Smooth muscle cell of the pulmonary artery (primary cell): ENCODE measurements at places on chromosomes 2 and 18. TPM values are rescaled to one million over a fixed set of nuclear protein-coding genes. Genes with fewer than 3 reads are reported as not detected.

SLC9A4 gene
- 0.03 TPM in 1 of 2 replicates, not detected in the other for total RNA-seq

SERPINB12 gene
- not detected in 2 replicates for total RNA-seq

SRD5A2 gene
- not detected in 2 replicates for total RNA-seq

MOGAT1 gene
- not detected in 2 replicates for total RNA-seq

RNF125 gene
- total RNA-seq = 0.13 and 0.69 TPM in 2 replicates

GPR55 gene
- total RNA-seq = not detected in 2 replicates

CXXC1 gene
- 38.4 and 40.1 TPM in 2 replicates for total RNA-seq

NPPC gene
- 0.07 and 0.96 TPM in 2 replicates for total RNA-seq

DRC1 gene
- 0.07 TPM in 1 of 2 replicates, not detected in the other for total RNA-seq

DNAJC5G gene
- total RNA-seq = not detected in 2 replicates
